Stimulated activated CD4-positive, alpha-beta T cell treated with anti-CD3 and anti-CD28 coated beads, TNF-alpha, amount 100 ng/mL, for 48 hours (primary cell): ENCODE measurements at places on chromosomes 2 and 18.

- DNase-seq = no peak
Measured at GRCh38 chr18:75353357-75353756, 74.1 kb downstream of the SMIM21 start.

GRCh38 chr2:68127358-68128242, 30.1 kb upstream of the PNO1 start:
- DNase-seq = no peak

DNA sequence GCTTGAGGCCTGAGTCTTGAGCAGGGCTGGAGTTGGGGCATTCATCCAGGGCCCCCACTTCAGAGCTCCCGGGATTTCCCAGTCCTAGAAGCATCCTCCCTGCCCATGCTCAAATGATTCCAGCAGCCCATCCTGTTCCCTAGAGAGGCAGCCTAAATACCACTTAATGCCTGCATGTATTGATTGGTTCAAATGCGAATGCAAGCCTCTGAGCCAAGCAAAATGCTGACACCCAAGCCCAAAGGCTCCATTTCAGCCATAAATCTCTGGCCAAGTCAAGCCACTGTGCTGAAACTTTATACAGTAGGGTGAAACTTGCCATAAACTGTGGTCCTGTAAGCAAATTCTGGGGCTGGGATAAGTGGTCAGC, 279.8 kb downstream of the CLIP4 start:
- DNase-seq = no peak

- no peak for DNase-seq
Measured at GRCh38 chr2:134020608-134021007, 233.3 kb upstream of the MGAT5 start.
